Skeletal muscle tissue (tissue), 5 donors: ENCODE measurements at places on chromosomes 4 and X. TPM values are rescaled to one million over a fixed set of nuclear protein-coding genes. Genes with fewer than 3 reads are reported as not detected.

POLN gene
- 4.2 TPM for total RNA-seq

USP9X gene
- 147 TPM for total RNA-seq

COQ2 gene
- total RNA-seq = 11.0 TPM

MAGEC3 gene
- not detected for total RNA-seq

GAK gene
- 19.8 TPM for total RNA-seq

SPANXC gene
- total RNA-seq = not detected

MAGED4 gene
- 15.1 TPM for total RNA-seq

MUC7 gene
- not detected for total RNA-seq

PDCL2 gene
- not detected for total RNA-seq

KANTR gene
- total RNA-seq = 12.0 TPM

TRPC5OS gene
- not detected for total RNA-seq

BEND4 gene
- total RNA-seq = under 0.01 TPM

RTL3 gene
- total RNA-seq = under 0.01 TPM

SCRG1 gene
- 1.0 TPM for total RNA-seq

ARAF gene
- 7.3 TPM for total RNA-seq

POU4F2 gene
- total RNA-seq = not detected

TIGD4 gene
- 2.1 TPM for total RNA-seq

ATOH1 gene
- total RNA-seq = not detected

FAM9B gene
- total RNA-seq = not detected

PAGE2 gene
- total RNA-seq = not detected

DUX4 gene
- total RNA-seq = not detected

SCD5 gene
- total RNA-seq = 9.4 TPM

ETDB gene
- total RNA-seq = not detected

ARHGAP4 gene
- total RNA-seq = 25.1 TPM

MAGEB10 gene
- not detected for total RNA-seq

AREG gene
- total RNA-seq = not detected

PAGE1 gene
- not detected for total RNA-seq

TRO gene
- 52.2 TPM for total RNA-seq

PHEX gene
- total RNA-seq = 4.2 TPM

H2BW2 gene
- total RNA-seq = not detected

SPANXN4 gene
- not detected for total RNA-seq

GAGE12H gene
- not detected for total RNA-seq

MAGEA12 gene
- not detected for total RNA-seq

CXorf49 gene
- not detected for total RNA-seq

PCDH18 gene
- total RNA-seq = 57.4 TPM

ACOX3 gene
- 21.9 TPM for total RNA-seq

ALB gene
- 15.7 TPM for total RNA-seq

SCML1 gene
- total RNA-seq = 4.2 TPM

PLAC8 gene
- total RNA-seq = 11.0 TPM

SHROOM2 gene
- total RNA-seq = 2.1 TPM

IGFBP7 gene
- total RNA-seq = 66.8 TPM

DCAF12L2 gene
- total RNA-seq = 12.0 TPM

EBP gene
- total RNA-seq = 21.4 TPM
